ENCODE measurements at places on chromosomes 5 and 9.

- DNase-seq: no peak
These were observed 228.8 kb downstream of the TLE4 start for GRCh38 chr9:79800578-79800977.

- DNase-seq: no peak
These were observed 256.1 kb upstream of the IRX2 start for GRCh38 chr5:3007577-3007976.

DNA sequence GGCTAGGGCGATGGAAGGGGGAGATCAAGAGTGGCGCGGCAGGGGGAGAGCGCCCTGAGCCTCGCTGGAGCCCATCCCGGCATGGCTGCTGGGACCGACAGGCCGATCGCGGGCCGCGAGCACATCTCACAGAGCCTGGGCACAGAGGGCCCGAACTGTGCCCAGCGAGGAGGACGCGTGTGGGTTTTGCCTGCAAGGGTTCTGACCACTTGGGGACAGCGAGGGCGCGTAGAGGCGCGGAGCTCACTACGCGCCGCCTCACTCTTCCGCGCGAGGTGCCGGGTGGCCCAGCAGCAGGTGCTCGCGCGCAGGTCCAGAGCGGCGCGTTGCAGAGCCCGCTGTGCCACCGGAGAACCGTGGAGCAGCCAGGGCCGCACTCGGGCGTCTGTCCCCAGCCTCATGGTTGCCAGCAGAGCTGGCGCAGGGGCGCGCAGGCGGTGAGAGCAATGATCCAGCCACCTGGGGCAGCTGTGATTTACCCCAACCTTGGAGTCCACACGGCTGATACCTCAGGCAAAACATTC, 16.3 kb upstream of the PITX1 start:
- no peak for DNase-seq

DNA sequence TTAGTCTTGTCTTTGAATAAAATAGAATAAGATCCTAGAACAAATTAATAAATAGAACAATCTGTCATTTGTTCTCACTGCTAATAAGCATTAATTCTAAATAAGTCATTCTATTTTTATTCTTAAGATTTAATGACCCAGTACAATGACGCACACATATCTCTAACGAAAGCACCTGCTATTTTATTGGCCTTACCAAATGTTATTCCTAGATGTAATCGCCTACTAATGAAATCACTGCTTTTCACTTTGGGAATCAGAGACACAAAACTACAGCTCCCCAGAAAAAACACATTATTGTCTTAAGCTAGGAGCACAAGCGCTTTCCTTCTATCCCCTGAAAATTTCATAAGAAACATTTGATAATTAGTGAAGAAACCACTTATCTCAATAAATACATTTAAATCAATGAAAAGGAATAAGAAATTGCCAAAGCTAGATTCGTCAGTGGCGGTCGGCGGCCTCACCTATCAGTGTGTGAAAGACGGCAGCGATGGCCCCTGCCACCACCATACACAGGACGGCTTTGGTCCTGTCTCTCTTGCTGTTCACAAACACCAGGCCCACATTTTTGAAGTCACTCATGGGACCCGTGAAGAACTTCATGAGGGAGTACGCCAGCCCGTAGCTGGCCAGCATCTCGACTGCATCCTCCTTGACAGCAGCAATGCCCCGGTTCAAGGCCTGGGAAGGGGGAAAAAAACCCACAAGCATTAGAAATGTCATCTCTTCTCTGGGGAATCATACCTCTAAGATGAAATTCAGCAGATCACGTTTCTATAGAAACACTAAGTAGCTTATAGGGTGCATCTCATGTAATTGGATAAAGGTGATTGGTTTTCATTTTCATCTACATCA, 102.8 kb downstream of the ANKH start:
- DNase-seq: no peak

GRCh38 chr5:12330381-12330780, 426.1 kb upstream of the CTNND2 start:
- peak; percentile 31 for DNase-seq

DNA sequence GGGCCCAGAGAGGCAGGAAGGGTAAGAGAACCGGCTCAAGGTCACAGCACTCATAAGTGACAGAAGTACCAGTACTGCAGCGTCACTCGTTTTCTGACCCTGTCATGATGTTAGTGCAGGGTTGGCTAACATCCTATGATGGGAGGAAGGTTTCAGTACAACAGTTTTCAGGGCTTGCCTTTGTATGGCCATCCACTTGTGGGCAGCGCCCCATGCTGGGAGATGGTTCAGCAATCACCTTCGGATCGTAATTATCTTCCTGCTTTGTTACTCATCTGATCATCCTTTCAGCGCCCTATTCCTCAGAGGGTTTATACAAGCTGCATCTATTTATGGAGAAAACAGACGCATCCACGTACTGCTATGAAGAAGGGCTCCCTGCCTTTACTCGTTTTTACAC, 2.4 kb downstream of the MAP1B start:
- peak; percentile 36 for DNase-seq

DNA sequence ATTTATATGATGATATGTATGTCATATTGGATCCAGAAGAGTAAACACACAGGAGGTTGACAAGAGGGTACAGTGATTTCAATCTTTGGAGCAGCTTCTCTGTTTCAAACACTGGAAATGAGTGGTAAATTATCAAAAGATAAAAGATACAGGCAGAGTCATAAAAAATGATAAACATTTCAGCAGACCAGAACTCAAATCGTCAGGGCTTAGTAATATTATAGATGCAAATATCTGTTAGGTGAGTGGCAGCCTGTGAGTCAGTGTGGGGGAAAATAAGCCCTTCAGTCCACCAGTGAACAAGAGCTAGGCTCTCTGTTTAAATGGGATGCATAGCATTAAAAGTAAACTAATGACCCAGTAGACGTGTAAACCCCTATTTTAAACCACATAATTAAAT, 1378.1 kb downstream of the EFNA5 start:
- peak; percentile 68 for DNase-seq

Measured in M059J (cell line).